ENCODE measurements at places on chromosomes 12 and 14. TPM values are rescaled to one million over a fixed set of nuclear protein-coding genes. Genes with fewer than 3 reads are reported as not detected.
A peak's percentile ranks its signal among the peaks of the same experiment; 100 is the strongest.

- no peak for DNase-seq
Observed at GRCh38 chr14:100862277-100862676, 36.4 kb downstream of the MEG3 start.

- DNase-seq = no peak
Observed at GRCh38 chr12:6943389-6943721, 261 bp upstream of the RNU7-1 start.

- DNase-seq = no peak
Observed at GRCh38 chr12:51837286-51837685, 11.2 kb downstream of the FIGNL2 start.

DNA sequence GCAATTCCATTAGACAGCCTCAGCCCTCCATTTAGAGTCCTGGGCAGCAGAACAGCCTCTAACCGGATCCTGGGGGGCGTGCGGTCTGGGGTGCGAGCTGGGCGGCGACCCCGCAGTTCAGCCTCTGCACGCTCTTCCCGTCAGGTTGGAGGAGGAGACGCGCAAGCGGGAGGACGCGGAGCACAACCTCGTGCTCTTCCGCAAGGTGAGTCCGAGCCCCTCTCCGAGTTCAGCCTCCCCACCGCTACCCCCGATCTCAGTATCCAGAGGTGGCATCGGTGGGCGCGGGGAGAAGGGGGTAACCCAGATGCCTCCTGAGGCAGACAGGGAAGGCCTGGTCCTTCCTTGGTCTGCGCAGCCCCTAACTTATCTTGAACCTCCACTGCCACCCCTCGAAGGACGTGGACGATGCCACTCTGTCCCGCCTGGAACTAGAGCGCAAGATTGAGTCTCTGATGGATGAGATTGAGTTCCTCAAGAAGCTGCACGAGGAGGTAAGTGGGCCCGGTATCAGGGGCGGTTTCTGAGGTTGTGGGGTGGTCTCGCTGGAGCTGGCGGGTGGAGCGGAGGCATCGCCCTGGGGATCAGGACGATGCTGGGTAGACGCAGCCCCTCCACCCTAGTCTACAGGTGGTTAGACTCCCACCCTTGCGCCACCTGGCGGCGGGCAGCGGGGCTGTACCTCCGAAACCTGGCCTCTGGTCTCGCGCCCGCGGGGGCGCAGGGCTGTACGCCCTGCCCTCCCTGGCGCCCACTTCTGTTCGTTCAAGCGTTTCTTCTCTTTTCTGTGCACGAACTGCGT lies 1.3 kb downstream of the PRPH start:
- DNase-seq = peak; percentile 79

- no peak for DNase-seq
Observed at GRCh38 chr14:50399251-50400032, 2.8 kb upstream of the CDKL1 start.

DNA sequence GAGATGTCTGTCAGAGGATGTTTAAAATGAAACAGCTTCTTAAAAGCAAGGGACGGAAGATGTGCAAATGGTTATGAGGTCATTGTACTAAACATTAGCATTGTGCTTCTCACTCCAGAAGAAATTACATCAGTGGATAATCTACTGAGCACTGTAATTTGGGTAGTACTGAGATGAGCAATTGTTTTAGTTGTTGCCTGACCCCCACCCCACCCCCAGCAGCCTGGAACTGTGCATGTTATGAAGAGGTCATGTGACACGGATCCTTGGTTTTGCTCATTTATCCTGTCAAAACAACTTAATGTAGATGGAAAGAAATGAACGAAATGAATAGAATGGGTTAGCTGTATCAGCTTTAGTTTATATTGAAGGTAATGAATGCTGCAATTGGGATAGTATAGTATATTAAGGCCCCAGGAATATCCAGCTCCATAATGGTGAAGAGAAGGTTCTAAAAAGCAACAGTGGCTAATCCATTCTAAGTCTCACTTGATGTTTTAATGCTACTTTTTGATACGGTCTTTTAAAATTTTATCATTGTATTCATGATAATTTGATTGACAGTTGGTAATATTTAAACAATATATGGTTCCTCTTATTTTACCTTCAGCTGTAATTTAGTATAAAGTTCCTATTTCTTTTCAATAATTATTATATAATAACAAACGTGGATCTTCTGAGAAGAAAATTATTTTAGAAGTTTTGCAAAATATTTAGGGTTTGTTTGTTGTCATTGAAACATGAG lies 58.5 kb downstream of the WNK1 start:
- no peak for DNase-seq

DNA sequence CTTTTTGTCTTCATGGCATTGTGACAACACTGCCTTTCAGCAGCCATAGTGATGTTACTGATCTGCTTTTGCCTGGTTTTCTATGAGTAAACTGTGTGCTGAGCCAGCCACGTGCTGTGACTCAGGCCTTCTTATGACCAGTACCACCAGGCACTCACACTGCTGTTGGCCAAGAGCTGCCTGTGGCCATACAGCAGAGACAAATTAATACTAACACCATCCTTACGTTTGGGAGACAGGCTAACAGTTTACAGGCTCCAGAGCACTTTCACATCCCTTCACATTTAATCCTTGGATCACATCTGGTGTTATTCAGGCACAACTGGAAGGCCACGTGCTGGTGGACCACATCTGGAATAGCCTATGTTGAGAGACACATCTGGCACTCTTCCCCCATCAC lies 377.9 kb downstream of the CCDC91 start:
- no peak for DNase-seq

DNA sequence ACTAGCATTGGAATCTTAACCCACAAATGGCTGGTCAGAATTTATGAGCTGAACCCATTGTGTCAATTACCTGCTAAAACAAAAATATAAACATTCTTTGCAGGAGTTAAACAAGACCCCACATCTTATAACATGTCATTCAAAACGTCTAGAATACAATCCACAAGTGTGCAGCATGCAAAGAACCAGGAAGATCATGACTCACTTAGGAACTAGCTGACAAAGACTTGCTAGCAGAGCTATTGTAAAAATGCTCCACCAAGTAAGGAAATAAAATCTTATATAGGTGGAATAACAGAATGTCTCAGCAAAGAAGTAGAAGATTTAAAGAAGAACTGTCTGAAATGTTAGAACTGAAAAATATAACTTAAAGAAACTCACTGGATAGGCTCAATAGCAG lies 26.5 kb upstream of the POC1B start:
- DNase-seq = no peak

DNA sequence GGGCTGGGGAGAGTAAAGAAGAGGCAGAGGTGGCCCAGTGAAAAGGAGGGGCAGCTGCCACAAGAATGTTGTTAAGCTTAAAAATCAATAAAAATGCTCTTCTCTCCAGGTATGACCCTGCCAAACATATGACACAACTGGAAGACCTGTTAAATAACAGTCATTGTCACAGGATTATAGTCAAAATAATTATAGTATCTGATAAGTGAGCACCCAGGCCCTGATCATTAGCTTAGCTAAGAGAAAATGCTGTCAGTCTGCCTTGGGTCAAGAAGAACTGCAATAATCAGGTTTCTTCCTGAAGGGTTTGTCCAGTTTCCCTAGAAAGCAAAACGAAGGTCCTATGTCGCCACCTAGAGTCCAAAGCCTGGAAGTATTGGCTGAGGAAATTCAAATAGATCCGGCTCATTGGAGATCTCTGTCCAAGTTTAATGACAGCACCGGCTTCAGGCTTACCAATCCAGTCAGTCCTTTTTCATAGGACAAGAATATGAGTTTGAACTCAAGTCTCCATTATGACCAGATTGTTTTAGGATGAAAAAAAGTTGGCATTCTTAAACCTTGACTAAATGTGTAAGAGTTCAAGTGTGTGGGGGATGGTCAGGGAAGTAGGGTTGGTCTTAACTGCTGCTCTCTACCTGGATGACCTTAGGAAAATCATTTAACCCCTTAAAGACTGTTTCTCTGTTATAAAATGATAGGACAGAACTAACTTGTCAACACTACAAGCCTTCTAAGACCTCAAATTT lies 22.5 kb upstream of the NKX2-8 start:
- DNase-seq = peak; percentile 31

DNA sequence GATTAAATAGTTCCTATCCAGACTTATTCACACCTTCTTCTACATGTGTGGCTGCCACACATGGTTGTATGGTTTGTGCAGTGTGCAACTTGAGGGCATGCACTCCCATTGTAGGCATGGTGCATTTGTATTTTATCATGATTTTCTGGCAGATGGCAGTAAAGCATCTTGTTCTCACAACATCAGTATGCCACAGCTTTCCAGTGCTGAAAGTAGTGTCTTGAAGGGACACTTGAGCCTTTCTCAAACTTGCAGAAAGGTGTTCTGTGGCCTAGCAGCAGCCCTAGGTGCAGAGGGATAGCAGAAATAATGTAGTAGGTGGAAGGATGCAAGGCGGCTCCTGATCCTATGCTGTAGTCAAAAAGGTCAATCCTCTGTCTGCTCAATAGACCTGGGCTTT lies 72.9 kb downstream of the LMNTD1 start:
- no peak for DNase-seq

GRCh38 chr14:103930051-103930604 lies 1.9 kb downstream of the TDRD9 start:
- DNase-seq = no peak

- DNase-seq = no peak
Observed at GRCh38 chr12:108531929-108532848, 17.1 kb downstream of the FICD start.

- no peak for DNase-seq
Observed at GRCh38 chr14:100105357-100106169, 40.3 kb downstream of the EVL start.

DNA sequence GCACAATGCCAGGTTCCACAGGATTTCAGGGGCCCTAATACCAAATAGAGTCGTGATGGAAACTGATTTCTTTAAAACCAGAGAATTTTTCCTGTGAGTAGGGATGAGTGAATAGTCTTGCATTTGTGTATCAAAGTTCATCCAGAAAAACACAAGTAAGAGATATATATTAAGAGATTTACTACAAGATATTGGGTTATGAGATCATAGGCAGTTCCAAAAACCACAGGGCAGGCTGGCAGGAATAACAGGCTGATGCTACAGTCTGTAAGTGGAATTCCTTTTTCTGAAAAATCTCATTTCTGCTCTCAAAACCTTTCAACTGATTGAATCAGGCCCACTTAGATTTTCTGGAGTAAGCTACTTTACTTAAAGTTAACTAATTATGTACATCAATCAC lies 1756.2 kb upstream of the SEL1L start:
- no peak for DNase-seq

- no peak for DNase-seq
Observed at GRCh38 chr14:23103581-23103980, 1.2 kb downstream of the CIROP start.

DNA sequence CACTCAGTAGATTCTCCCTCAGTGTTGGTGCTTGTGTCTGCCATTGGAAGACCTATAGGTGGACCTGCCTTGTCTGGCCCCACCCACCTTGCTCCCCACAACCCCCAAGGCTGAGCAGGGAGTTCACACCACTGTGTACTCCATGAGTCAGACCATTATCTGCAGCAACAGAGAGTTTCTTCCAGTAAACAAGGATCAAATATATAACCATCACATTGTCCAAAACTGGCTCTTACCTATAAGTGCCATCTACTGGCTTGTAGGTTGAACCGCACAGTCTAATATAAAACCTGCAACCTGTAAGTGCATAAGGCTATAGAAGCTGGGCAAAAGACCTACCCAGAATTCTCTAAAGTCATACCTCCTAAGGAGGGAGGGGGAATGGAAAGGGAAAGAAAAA lies 7.9 kb downstream of the TAS2R13 start:
- no peak for DNase-seq

DNA sequence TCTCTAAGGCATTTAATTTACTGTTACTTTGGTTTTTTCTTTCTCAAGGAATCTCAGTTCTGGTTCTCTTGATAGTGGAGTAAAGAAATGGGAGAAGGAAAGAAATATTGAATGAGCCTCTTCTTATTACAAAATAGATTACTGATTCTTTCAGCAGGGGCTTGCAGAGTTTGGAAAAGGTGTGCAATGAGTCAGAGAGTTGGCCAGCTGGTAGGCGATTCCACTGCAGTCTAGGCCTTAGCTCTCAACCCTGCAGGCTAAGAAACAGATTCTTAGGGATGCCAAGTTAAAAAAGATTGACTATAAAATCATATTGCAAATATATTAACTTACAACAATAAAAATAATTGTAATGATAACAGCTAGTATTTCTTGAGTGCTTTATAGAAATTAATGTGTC lies 25.8 kb downstream of the NR1H4 start:
- DNase-seq = no peak

DNA sequence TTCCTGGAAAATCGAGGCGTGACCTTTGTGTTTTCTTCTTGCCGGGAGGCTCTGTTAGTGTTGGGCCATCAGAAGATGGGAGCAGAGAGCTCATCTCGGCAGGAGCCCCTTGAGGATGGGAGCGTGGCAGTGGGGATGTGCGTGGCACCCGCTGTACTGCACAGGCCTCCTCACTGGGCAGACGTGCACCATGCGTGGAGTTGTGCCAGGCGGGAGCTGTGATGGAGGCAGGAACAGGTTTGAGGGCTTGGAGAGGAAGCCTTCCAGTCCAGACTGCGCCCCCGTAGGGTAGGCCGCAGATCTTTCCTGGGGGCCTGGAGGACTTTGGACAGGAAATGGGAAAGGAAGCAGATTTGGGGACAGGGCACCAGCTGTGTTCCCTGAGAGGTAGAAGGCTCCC lies 197.5 kb downstream of the TSPAN9 start:
- DNase-seq = no peak

DNA sequence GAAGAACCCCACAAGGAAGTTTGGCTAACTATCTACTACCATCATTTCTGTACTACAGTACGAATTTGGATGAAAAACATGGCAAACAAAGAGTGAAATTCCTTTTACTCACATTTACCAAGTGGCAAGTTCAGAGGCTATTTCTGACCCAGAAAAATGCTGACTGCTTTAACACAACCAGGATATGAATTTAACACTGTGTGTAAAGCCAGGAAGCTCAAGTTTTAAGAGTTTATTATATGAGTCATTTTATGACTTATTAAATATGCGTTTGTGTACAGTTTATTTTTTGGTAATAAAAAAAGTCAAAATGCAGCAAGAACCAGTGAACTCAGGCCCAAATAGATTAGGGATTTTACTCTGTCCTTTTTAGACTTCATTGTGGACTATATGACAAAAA lies 58.4 kb upstream of the STAC3 start:
- no peak for DNase-seq

GRCh38 chr12:110798461-110798860 lies 48.3 kb upstream of the CCDC63 start:
- no peak for DNase-seq

- no peak for DNase-seq
Observed at GRCh38 chr14:74141703-74142102, 56.9 kb downstream of the LIN52 start.

- DNase-seq = no peak
Observed at GRCh38 chr14:102471921-102472790, 37.4 kb downstream of the ANKRD9 start.

Gene DDX54
- total RNA-seq = 101 TPM

Gene CDKL1
- total RNA-seq = 7.9 TPM

Gene VRTN
- total RNA-seq = not detected

Gene CMKLR1
- total RNA-seq = 0.54 TPM

Gene AP5M1
- 53.6 TPM for total RNA-seq

Gene CKB
- 3.1 TPM for total RNA-seq

Gene NUAK1
- not detected for total RNA-seq

Gene RPL10L
- not detected for total RNA-seq

Gene RTL1
- not detected for total RNA-seq

Gene PTGER2
- 0.32 TPM for total RNA-seq

Gene MYF6
- not detected for total RNA-seq

Gene GALNT4
- 8.3 TPM for total RNA-seq

Gene ATL1
- 3.8 TPM for total RNA-seq

Gene NTF3
- not detected for total RNA-seq

Gene CLEC4D
- not detected for total RNA-seq

Data from B cell (primary cell).